Activated T-helper 1 cell treated with anti-CD3 and anti-CD28 coated beads, Interleukin-12 subunit alpha, Interleukin-12 subunit beta, Interleukin-2, Interleukin-4 antibody, amounts not matched to agents 30 ng/mL and 10 ng/mL and 1 ng/mL, durations not matched to agents 14 hours and 24 hours and 36 hours (primary cell): ENCODE measurements at places on chromosomes 12 and 14.

- no peak for DNase-seq
Measured at GRCh38 chr12:38921025-38921677, 15.8 kb upstream of the CPNE8 start.

DNA sequence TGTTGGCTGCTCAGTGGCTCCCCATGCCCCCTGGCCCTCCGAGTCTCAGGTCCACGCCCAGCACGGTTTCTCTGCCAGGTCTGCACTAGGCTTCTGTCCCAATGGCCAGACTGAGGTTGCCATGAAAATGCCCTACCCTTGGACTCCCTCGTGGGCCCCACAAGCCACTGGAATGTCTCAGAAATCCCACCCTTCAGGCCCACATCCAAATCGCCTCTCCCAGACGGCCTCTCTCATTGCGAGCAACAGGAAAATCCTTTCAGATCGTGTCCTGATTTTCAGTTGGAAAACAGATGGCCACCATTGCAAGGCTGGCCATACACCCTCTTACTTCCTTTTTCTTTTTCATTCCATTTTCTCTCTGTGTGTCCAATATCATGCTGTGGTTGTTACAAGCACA, 77.3 kb downstream of the IRF2BPL start:
- no peak for DNase-seq

DNA sequence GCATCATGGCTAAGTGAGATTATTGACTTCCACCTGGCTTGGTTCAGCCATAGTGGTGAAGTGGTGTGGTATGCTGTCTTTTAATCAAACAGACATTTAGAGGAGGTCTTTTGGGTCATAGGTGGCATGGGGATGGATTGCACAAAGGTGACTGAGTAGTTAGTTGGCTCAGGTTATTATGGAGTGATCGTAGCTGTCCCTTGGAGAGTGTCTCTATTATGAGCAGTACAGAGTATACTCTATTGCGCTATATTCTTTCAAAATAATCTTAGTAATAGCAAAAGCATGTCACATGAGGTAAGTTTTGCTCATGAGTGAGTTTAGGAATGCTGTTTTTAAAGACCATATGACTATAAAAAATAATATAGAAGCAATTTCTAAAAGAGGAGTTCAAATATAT, 60.4 kb downstream of the RASSF8 start:
- no peak for DNase-seq

DNA sequence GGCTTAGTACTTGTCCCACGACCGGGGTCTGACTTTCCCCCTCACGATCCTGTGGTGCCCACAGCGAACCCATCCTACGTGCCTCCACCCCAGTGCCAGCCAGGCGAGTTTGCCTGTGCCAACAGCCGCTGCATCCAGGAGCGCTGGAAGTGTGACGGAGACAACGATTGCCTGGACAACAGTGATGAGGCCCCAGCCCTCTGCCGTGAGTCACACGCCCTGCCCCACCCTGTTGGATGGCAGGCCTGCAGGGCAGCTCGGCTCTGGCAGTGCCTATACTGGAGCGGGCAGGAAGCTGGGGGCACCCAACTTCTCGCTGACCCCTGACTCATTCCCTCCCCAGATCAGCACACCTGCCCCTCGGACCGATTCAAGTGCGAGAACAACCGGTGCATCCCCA, 18.3 kb upstream of the LRP1-AS start:
- no peak for DNase-seq

DNA sequence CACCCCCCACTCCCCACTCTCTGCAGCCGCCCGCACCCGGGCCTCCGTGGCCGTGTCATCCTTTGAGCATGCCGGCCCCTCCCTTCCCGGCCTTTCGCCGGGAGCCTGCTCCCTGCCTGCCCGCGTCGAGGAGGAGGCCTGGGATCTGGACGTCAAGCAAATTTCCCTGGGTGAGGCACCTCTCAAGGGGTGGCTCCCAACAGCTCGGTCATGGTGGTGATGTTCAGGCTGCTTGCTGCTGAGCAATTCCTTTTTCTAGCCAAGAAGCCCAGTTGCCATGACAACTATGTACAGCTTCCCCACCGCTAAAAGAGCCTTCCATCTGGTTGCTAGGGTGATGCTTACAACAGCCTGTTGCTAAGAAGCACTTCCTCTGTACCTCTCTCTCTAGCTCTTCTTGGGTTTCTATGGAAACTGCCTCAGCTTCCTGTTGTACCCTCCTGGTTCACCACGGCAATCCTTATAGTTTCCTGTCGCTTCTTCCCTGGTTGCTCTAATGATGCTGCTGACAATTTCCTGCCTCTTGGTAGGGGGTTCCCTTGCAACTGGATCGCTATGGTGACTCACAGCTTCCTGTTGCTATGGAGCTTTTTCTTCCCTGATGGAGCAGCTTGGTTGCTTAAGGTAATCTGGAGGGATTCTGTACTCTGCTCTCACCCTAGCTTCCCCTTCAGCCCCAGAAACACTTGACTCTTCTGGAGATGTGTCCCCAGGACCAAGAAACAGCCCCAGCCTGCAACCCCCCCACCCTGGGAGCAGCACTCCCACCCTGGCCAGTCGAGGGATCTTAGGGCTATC, 11.0 kb downstream of the ZNF219 start:
- DNase-seq, result peak; percentile 75

GRCh38 chr12:132986885-132987225, 688 bp downstream of the ZNF26 start:
- DNase-seq, result no peak

DNA sequence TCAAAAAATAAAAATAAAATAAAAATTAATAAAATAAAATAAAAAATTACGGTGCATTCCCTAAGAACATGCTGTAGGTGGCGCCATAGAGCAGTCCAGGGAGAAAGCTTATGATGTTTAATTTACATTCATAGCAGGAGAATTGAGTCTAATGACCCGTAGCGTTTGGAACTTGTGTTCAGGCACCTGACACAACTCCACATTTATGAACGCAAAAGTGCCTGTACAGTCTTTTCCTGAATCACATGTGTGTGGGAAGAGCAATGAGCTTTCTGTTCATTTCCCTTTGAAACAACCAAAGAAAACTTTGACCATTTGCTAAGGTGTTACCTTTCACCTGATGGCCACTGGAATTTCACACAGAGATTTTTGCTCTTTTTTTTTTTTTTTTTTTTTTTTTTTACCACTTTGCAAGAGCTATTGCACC, 60.6 kb upstream of the KCNA1 start:
- DNase-seq, result no peak

GRCh38 chr12:49868952-49869815, 26.3 kb upstream of the BCDIN3D start:
- no peak for DNase-seq

GRCh38 chr12:40105515-40106201, at the start of gene SLC2A13:
SLC2A13 (minus strand) TSS chr12:40106081; CDS start chr12:40105808, 273 bp downstream.
- DNase-seq, result peak; percentile 58

- no peak for DNase-seq
Measured at GRCh38 chr14:39492267-39492666, 60.0 kb upstream of the FBXO33 start.

DNA sequence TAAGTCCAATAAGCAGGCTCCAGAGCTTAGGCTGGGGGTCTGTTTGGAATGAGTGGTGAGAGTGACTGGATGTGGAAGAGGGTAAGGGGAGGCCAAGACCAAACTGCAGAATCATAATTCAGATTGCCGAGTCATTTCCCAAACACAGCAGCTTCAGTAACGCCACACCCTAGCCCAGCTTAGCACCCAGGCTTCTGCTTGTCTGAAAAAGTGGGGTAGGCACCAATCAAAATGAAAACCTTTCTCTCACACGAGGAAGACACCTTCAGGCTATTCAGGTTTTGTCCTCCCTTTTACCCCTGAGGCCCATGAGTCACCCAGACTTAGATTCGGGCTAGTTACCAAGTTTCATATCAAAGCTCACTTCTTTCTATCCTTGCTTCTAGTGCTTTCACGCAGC, 306.1 kb downstream of the DAD1 start:
- DNase-seq, result no peak

DNA sequence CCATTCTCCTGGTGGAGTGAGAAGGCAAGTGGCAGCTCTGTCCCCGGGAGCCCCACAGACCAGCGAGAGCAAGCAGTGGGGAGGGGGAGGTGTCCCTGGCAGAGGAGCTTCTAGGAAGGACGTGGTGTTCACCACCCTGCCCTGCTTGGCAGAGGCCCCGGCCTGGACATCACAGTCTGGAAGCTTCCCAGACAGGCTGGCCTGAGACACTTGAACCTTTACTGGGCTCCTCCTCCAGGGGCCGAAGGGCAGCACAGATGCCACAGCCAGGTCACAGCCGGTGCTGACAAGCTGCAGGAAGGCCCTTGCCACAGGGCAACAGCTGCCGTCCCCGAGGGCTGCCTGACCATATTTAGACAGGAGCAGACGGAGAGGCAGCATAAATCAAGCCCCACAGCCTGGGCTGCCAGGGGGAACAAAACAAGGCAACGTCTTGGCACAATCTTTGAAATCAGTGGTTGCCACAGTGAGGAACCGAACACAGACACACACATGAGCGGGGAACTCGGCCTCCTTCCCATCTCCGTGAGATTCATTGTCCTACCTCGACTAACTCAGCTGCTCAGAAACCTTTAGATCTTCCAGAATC, 28.5 kb downstream of the PRIMA1 start:
- DNase-seq, result no peak

DNA sequence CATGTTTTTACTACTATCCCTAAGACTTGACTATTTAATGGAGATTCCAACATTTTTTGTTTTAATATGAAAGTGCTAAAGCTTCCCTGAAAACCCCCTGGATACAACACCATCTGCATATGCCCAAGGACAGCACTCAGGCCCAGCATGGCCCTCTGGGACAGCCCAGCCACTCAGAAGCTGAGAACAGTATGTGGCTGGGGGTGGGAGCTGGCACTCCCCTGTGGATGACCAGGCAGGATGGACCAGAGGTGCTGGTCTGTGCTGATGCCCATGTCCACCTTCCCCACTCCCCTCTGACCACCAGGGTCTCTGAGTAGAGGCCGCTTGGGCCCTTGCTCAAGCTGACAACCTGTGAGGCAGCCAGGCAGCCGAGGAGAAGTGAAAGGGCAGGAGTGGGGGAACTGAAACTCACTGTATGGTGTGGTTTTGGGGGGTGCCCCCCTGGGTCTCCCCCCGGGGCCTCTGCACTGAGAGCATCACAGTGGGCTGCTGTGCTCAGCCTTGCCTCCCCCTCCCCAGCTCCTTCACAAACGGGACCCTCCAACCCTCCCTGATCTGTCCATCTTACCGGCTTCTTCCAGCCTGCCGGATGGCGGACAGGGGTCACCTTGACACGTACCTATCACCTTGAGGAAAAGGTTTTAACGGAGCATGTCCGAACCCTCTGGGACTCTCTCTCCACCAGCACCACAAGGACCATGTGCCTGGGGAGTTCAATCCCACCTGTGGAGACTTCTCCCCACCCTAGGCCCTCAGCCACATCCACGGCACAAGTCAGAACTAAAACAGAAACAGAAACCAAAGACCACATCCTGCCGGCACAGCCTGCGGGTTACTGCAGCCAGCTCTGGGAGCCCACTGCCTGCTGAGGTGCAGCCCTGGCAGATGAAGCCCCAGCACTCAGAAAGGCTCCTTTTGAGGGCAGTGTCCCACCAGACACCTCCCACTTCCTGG, at the start of gene TMEM229B:
TMEM229B (minus strand) TSS at position 785 of the 957 bp plus-strand sequence. CDS start 14,798 bp downstream, outside the sequence.
- DNase-seq, result peak; percentile 80

- DNase-seq, result no peak
Measured at GRCh38 chr14:68401855-68402254, 391.0 kb downstream of the ZFP36L1 start.

- DNase-seq, result no peak
Measured at GRCh38 chr12:89180496-89180895, 171.8 kb downstream of the DUSP6 start.

GRCh38 chr12:132672116-132672515, 15.0 kb downstream of the POLE start:
- DNase-seq, result no peak

DNA sequence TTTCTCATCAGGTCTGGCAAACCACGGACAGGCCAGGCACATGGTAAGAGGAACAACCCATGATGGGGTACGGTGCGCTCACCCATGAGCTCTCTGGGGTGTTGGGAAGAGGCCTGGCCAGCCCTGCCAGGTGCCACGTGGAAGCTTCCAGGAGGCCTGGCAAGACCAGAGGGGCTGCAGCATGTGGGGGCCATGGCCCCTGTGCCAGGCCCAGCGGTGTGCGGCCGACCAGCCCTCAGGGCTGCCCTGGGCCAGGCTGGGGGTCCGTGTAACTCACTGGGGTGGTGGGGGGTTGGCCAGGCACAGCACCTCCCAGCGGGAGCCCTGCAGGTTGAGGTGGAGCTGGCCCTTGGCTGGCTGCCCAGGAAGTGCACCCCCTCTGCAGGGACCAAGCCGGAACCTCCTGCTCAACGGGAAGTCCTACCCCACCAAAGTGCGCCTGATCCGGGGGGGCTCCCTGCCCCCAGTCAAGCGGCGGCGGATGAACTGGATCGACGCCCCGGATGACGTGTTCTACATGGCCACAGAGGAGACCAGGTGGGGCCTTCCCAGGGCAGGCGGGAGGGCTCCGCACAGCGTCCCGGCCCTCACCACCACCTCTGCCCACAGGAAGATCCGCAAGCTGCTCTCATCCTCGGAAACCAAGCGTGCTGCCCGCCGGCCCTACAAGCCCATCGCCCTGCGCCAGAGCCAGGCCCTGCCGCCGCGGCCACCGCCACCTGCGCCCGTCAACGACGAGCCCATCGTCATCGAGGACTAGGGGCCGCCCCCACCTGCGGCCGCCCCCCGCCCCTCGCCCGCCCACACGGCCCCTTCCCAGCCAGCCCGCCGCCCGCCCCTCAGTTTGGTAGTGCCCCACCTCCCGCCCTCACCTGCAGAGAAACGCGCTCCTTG, 4.9 kb upstream of the CRIP2 start:
- DNase-seq, result no peak
